ENCODE measurements at places on chromosomes 2 and 18.
A peak's percentile ranks its signal among the peaks of the same experiment; 100 is the strongest.

DNA sequence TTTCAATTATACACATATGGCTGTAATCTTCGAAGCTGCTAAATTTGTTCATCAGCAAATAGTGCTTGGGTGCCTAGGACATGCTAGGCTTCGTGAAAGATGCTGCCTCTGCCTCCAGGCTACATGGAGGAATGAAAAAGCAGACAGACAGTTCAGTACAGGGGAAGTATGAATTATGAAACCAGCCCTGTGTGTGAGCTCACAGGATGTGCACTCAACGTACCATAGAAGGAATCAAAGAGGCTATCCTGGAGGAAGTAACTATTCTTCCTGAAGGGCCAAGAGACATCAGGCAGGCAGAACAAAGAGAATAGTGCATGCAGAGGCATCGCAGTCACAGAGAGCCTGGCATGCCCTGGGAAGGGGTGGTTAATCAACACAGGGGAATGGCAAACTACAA, 61.4 kb downstream of the DYM start:
- no peak for DNase-seq

- no peak for DNase-seq
Measured at GRCh38 chr2:160375037-160375436, 118.6 kb downstream of the RBMS1 start.

DNA sequence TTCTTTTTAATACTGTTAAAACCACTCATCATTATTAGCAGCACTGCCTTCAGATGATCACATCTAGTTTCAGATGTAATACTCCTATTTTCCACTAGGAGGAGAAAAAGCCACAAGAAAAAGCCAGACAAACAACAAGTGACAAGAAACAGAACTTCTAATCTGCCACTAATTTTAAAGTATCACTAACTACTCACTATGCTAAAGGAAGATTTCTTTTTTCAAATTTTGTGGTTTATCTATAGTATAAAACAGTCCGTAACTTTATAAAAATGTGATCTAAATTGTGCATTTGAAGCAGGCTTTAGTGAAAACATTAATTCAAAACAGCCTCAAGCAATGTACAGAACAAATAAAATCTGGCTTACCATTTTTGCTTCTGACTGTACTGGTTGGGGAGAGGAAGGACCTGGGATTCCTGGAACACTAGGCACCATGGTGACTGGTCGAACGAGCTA, 56.8 kb downstream of the ATF2 start:
- peak; percentile 19 for DNase-seq

- DNase-seq, result no peak
Measured at GRCh38 chr2:133247631-133248030, 320.6 kb downstream of the NCKAP5 start.

- DNase-seq, result peak; percentile 58
Measured at GRCh38 chr2:121297217-121297830, 12.3 kb upstream of the TFCP2L1 start.

- no peak for DNase-seq
Measured at GRCh38 chr18:73670524-73670923, 477.1 kb downstream of the FBXO15 start.

DNA sequence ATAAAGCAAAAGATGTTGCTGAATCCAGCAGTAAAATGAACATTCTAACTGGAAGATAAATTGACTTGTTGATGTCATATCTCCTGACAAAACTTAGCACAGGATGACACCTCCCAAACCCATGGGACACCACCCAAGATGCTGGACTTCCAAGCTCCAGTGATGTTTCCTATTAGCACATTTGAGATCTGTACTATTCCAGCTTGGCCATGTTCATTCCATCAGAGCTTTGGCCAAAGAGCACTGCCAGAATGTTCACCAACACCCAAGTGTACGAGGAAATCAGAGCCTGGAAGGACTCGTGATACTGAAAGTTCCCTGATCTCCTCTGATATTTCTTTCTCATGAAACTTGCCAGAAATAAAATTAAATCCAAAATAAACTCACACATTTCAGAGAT, 44.7 kb downstream of the PID1 start:
- DNase-seq, result no peak

GRCh38 chr2:32633040-32633439, 5.2 kb downstream of the TTC27 start:
- no peak for DNase-seq

DNA sequence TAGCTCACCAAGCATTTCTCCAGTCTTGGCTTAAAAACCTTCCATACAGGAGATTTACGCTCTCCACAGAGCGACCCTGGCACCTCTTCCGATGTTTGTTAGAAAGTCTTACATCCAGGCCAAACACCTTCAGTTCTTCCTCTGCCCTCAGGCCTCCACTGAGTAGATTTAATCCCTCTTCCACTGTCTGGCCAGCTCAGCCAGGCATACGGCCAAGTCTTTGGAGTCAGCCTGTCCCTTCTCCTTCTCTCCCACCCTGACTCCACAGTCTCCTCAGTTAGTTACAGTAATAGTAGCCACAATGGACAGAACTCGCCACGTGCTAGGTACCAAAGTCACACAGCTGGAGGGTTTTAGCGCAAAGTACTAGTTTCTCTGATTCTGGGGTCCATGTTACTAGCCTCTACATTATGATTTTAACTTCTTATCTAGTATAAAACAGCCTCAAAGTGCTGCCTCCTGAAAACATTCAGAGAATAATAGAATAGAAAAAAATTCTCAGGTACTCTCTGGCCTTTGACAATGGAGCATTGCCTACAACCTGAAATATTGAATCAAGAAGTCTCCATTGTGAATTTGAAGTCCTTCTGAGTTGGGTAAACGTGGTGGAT, 39.5 kb downstream of the THNSL2 start:
- DNase-seq, result no peak

DNA sequence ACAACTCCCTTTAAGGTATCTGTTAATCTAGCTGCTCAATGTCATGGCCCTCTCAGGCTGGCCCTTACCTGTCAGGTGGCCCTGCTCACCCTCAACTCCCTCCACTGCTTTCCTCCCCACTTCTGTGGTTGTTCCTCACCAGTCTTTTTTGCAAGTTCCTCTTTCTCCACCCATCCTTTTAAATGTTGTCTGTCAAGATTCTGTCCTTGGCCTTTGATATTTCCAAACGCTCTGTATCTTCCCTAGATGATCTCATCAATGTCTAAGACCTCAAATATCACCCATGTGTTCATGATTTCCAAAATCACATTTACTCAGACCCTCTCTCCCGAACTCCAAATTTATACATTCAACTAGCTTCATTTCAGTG, 3.5 kb downstream of the PTPN2 start:
- DNase-seq, result no peak

GRCh38 chr2:173271135-173271534, 83.5 kb upstream of the CDCA7 start:
- no peak for DNase-seq

DNA sequence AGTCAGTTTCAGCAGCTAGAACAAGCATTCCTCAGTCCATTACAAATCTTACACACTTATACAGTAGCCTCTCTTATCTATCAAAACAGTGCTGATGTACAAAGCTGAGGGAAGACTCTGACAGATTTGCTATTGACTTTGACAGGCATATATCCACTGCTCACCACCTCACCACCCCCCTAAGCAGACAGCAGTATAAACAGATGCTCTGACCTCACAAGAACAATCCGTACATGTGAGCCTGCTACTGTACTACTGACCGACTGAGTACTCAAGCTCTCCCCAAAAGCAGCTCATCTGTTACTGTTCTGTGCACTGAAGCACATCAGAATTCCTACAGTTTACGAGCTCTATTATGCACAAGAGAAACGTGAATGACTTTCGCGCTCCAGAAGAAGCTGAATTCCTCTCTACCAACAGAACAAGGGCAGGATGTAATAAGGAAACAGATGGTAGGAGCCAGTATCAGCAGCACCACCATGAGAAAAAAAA, 95.6 kb upstream of the PDE1A start:
- no peak for DNase-seq

DNA sequence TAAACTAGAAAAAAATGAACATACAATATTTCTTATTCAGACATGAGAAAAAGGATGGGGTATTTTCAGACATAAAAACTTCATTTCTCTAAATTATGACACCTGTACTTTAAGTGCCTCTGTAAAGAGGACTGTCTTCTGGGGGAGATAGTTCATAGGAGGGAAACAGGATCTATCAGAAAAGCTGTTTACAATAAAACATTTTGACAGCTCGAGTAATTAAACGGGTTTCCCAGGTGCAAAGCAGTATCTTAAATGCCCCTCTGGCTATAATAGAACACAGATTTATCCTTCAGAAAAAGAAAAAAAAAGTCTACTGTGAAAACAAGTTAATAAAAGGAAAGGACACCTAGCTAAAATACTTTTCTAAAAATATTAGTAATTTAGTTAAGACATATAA, 311.4 kb upstream of the UBE2E3 start:
- no peak for DNase-seq

Measured in hepatic stellate cell (primary cell).